Esophagus squamous epithelium (tissue), 5 donors: ENCODE measurements at places on chromosomes 6 and 20.

DNA sequence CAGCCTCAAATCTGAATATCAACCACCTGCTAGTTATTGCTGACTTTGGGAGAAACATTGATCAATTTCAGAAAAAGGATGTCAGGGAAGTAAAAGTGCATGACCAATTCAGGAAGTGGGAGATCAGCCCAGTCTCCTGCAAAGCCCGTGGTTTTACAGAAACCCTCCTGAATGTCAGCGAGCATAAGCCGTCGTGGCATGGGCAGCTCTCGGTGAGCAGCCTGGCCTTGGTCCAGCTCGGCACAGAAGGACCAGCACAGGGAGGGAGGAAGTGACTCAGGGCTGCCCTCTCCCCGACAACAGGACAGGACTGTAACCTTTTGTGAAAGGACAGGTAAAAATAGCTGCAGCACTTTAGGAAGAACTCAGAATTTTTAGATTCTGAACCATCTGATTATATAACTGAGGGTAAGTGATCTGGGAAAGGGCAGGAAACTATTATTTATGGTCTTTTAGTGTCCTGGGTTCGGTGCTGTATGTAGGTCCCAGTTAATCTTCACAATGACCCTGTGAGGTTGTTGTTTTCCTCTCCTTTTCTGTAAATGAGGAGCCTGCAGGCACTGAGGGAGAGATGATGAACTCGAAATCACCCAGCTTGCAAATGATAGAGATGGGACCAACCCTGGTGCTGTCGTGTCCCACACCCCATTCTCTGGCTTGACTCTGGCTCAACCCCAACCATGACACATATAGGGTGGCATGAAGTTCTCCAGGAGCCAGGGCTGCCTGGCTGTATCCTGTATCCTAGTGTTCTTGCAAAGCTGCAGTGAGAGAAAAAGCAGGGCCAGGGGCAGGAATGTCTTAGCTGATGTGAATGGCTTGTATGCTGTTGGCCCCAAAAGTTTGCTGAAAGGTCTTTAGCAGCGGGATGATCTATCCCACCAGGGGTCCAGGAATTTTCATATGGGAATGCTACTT lies 37.6 kb downstream of the NRN1 start:
- DNase-seq, result no peak

GRCh38 chr6:146598772-146599405 lies at the start of gene ADGB:
Gene ADGB, plus strand, starts transcription at chr6:146598972. Its CDS starts 69 bp downstream, at chr6:146599041.
- DNase-seq, result no peak

GRCh38 chr6:33057222-33058150 lies 16.0 kb downstream of the HLA-DPA1 start:
- DNase-seq, result no peak

- DNase-seq, result no peak
Measured at GRCh38 chr6:87700397-87701343, 1.4 kb downstream of the AKIRIN2 start.

DNA sequence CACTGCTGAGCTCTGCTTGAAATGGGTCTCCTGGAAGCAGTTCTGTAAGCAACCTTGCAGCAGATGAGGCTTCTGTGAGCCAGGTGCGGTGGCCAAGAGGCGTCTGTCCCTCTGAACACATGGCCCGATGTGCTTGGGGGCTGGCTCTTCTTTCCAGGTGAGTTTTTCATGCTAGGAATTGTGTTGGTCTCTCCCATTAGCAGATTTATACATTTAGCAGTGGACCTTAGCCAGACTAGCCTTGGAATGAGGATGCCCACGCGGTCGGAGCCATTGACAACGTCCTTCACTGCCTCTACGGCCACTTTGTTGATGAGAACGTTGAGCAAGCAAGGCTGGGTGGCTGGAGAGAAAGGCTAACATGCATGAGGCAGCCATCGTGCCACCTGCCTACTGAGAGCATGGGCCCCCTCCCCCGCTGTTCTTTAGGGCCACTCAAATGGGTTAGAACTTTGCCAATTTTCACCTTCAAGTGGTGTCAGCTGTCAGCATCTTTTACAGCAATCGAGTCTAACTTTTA lies 33.5 kb downstream of the ERMARD start:
- no peak for DNase-seq
